Hematopoietic multipotent progenitor cell treated with erythropoietin and hydrocortisone succinate and interleukin-3 and kit ligand, for 8 days (in vitro differentiated cells): ENCODE measurements at places on chromosomes 5 and 9.

DNA sequence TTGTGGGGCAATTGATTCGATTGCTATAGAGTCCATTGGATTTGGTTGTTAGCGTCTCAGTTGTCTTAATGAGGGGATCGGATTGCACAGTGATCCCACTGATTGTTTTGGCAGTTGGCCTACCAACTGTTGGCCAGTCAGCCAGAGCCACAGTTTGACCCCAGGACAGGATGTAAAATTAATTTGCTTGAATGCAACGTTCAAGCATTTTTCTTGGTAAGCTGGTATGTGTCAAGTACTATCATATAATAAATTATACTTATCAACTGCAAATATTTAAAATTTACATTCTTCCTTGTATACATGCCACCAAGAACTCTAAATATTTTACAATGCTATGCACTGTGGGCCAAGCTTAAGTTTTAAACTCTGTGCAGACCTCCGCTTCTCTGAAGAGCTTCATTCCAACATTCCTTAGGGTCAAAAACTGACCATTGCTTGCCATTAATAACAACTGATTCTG is 80.4 kb upstream of the OSMR start:
- no peak for DNase-seq

DNA sequence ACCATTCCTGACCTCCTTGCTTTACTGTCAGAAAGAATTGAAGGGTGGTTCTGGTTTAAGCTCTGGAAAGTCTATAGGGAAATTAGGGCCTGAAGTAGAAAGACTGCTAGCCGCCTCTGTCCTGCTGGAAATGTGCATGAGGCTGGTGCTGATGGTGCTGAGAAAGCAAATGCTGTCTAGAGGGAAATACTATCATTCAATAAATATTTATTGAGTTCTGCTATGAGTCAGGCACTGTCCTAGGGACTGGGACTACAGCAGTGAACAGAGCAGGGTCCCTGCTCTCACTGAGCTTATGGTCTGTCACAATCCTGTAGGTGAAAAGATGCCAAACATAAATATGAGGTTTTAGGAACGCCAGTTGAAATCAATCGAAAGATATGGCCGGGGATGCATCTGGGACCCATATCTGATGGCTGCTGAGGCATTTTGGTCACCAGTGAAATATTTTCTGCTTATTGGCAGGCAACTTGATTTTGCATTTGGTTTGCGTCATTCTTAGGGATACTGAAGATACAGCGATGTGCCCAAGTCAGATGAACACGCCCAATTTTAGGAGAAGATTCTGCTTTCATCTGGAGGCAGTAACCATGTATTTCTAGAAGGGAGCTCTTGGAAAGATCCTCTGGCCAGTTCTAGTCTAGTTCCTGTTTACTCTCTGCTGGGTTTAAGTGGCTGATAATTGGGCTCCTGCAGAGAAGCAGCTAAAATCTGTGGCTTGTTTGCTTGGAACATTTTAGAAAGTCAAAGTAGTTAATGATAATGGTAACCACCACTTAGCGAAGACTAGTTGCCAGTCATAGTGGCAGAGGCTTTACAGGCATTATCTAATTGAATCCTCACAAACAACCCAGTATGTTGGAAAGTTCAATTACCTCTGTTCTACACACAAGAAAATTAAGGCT is 73.3 kb downstream of the INSYN2B start:
- DNase-seq, result no peak

- no peak for DNase-seq
These were observed 507.5 kb downstream of the MTRR start for GRCh38 chr5:8376478-8376877.

DNA sequence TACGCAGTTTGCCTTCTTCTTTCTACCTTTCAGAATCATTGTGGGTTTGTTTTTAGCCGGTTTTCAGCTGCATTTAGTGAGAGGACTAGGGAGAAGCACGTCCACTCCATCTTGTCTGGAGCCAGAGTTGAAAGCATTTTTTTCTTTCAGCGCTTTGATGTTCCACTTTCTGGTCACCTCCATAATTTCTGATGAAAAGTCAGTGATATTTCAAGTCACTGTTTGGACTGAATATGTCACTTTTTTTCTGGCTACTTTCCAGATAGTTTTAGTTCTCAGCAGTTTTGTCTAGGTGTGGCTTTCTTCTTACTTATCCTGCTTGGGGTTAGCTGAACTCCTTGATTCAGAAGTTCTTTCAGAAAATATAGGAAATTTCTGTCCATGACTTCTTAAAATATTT is 123.9 kb upstream of the IER5L start:
- no peak for DNase-seq

- DNase-seq, result no peak
These were observed at the start of gene GALNT12 for GRCh38 chr9:98807070-98807813. Gene GALNT12 (plus strand): TSS chr9:98807670. CDS start chr9:98807699, 29 bp downstream.

- DNase-seq, result no peak
These were observed 20.2 kb upstream of the CCDC192 start for GRCh38 chr5:127683008-127683407.

DNA sequence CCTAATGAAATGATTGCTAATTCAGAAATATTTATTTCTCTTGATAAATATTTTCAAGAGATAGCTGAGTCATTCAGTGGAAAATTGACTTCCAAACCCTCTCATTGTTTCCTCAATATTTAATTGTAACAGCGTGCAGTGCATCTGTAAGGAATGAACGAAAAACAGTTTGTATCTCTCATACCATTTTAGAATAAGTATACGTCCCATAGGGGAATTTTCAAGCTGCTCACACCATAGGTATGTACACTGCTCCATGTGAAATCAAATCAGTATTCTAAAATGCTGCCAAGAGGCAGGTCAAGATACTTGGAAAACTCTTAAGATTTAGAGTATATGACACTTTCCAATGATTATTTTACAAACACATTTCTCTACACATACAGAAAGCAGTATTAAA is 202.2 kb downstream of the ARL15 start:
- no peak for DNase-seq

DNA sequence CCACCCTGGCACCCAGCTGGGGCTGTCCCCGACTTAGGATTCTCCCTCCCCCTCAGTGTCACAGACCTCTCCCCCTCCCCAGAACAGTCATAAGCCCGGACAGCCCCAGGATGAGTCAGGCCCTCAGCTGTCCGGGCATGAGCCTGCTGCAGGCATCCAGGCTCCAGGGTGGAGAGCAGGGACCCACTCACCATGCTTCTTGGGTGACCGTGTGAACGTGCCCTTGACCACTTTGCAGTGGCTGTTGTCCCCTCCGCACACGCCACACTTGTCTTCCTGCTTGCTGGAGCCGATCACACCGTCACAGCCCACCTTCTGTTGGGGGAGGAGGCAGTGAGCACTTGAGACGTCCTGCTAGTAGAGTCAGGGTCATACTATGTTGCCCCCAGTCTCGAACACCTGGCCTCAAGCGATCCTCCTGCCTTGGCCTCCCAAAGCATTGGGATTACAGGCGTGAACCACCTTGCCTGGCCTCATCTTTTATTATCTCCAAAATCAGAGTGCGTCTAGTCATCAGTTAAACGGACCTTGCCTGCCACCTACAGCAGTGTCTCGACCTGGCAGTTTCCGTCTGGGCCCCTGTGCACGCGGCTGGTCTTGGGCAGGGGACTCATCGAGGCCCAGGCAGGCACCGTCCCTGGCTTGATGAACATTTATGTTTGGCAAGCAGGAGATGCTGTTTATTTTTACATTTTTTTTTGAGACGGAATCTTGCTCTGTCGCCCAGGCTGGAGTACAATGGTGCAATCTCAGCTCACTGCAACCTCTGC is 72.6 kb downstream of the ZNF354C start:
- no peak for DNase-seq

GRCh38 chr5:50697739-50698138 is 31.3 kb downstream of the PARP8 start:
- no peak for DNase-seq

DNA sequence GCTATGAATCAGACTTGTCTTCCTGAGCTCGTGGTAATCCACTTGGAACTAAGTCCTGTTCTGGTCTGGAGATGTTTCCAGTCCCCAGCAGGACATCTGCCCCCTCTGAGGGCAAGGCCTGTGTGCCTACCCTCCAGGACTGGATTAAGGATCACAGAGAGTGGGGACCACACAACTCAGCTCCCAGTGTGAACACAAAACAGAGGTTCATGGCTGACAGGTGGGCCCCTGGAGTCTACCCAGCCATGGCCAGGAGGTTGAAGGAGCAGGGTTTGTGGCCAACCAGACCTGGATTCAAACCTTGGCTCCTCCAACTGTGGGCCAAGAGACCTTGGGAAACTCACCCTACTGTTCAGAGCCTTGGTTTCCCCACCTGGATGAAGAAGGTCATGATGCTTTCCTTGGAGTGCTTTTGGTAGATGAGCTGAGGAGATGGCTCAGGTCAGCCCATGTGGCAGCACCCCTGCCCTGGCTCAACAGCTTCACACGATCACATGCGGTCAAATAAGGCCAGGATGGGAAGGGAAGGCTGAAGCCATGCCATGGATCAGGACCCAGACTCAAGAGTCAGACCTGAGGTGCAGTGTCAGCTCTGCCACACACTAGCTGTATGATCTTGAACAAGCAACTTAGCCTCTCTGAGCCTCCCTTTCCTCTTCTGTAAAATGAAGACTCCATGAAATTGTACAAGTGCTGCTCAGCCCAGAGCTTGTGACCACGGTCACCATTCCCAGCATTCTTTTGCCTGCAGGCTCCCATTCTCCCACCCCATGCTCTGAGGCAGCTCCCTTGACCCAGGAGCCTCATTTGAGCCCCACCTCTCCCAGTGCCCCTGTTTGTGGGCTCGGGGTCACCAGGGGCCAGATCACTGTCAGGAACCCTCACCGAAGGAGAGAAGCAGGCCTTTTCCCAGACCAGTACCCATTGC is 27.3 kb upstream of the ANGPTL2 start:
- DNase-seq, result no peak

DNA sequence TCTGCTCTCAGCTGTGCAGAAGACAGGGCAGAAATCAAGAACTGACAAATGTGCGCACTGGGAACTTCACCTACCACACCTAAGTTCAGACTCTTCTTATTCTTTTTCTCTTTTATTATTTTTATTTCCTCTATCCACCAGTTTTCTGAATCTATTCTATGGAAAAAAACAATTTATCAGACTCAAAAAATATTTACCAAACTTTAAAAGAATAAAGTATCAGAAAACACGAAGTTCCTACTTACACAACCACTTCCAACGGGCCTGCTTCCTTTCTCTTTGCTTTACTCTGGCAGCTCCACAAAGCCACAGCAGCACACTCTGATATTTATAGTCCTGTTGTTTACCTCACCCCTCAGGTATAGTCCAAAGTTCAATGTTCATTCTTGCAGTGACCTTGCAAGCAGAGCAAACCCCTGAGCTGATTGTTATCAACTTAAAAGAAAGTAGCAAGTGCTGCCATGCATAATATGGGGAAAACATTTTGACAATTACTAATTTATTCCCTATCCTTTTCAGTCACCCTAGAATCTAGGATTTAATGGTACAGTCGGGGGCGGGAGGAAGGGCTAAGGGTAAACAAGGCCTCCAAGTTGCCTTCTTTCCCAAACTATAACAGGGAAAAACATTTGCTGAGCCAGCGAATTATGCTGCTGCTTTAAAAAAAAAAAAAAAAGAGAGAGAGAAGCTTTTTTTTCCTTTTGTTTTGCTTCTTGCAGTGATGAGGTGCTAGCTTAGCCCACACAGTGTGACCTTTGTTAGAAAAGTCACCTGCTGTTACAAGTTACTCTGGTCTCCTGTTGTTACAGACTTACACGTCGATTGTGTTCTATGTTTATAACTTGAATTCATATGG is at the start of gene SELENOP:
Gene SELENOP, minus strand, starts transcription at position 302 of the 856 bp plus-strand sequence. CDS start 3,539 bp downstream, outside the sequence.
- DNase-seq, result no peak

DNA sequence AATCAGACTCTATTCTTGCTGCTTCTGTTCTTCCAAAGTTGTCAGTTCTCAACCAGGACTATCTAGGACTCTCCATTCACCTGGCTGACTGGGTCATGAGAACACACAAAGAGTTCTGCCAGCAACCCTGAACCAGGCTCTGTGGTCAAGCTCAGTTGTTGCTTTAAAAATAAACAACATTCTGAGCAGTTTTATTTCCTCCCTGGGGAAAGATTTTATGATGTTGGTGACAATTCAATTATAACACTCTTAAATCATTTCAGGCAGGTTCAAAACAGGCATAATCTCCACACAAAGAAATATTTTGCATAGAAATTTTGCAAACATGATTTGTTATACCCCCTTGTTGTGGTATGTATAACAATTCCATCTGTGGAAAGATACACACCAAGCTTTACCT is 36.0 kb downstream of the FTMT start:
- no peak for DNase-seq

DNA sequence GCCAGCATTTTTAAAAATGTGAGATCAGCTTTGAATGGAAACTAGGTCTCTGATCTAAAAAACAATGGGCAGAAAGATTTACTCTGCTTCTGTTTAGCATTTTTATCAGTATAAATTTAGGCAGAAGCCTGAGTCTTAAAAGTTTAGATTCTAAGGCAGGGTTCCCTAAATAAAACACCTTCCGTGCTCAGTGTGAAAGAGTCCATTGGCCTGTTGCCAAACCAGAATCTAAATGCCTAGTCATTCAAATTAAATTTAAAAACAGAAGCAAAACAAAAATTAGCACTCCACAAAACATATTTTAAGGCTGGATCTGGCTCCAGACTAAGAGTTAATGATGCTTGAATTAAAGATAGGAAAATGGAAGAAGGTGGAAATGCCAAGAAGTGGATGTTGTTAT is 4.5 kb downstream of the TYRP1 start:
- peak; percentile 20 for DNase-seq

DNA sequence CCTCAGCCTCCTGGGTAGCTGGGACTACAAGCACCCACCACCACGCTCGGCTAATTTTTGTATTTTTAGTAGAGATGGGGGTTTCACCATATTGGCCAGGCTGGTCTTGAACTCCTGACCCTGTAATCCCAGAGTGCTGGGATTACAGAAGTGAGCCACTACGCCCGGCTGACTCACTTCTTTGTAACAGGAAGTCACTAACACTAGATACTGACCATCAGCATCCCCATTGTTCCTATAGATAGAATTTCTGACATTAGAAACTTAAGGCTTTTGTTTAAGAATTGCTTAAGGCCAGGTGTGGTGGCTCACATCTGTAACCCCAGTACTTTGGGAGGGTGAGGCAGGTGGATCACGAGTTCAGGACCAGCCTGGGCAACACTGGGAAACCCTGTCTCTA is 42.2 kb downstream of the LEAP2 start:
- no peak for DNase-seq

DNA sequence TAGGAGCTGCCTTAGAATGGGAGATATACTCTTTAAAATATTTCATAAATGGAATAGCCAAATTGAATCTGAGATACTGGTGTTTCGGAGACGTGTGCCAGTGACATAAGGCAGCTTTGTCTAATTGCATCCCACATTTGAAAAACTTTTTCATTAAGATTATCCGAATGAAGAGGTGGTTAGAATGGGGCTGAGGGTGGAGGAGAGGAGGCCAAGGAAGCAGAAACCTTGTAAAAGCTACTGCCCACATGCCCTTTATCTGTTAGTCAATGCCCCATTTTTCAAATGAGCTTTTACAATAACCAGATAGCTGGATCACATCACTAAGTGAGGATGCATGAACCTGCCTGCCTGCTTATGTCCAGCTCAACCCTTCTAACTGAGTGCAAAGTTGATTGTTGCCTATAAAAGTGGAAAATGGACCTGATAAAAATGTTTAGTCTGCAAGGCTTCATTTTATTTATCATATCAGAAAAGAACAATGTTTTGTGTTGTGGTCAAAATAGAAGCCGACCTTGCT is 34.8 kb downstream of the SNX24 start:
- no peak for DNase-seq
